ENCODE measurements at places on chromosomes 11 and 22. TPM values are rescaled to one million over a fixed set of nuclear protein-coding genes. Genes with fewer than 3 reads are reported as not detected.

GRCh38 chr11:88103337-88104206 is 71.7 kb downstream of the RAB38 start:
- DNase-seq, result peak; percentile 51

- peak; percentile 35 for DNase-seq
Observed at GRCh38 chr22:30195245-30196140, 51.1 kb downstream of the LIF start.

DNA sequence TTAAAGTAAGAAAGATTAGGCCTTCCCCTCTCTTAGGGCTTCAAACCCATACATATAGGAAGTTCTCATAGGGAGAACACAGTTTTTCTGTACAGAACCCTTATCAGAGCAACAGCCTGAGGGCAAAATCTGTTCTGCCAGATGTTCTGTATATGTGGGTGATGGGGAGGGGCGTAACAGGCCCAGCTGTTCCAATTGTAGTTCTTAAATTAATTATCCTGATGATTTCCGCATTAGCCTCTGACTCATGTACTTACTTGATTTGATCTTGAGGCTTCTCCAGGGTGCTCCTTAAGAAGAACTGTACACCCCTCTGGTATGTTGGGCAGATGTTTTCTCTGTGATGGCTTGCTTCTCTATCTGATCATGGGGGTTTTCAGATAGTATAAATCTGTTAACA is 123.1 kb upstream of the C11orf87 start:
- no peak for DNase-seq

The OR2D2 gene
- 0.44 TPM for total RNA-seq

The MRGPRX3 gene
- total RNA-seq, result not detected
